GM04503 (cell line): ENCODE measurements at places on chromosomes 3 and 15.

DNA sequence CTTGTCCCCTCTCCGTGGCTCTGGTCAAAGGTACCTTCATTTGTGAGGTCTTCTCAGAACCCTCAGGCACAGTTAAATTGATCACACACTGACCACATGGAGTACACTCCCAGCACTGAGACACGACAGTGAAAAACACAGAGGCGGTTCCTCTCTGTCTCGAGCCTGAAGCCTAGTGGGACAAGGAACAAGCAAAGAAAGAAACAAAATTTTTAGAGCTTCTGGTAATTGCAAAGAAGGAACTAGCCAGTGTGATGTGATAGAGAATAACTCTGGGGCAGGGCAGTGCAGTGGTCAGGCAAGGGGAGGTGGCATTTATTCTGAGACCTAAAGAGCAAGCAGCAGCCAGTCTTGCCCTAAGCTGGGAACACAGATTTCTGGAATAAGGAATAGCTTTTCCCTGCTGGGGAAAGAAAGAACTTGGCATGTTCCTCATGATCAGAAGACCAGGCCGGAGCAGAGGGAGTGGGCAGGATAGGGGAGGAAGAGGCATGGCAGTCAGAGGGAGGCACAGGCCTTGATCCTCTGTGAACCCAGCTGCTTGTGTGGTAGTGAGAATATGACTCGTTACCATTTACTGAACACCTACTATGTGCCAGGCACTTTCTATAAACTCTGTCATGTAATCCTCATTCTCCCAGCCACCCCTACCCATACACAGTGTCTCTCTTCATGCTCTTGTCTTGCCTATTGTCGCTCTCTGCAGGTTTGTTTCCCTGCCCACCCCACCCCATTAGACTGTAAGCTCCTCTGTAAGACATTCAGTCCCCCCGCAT is 262.3 kb upstream of the HES1 start:
- DNase-seq, result no peak

DNA sequence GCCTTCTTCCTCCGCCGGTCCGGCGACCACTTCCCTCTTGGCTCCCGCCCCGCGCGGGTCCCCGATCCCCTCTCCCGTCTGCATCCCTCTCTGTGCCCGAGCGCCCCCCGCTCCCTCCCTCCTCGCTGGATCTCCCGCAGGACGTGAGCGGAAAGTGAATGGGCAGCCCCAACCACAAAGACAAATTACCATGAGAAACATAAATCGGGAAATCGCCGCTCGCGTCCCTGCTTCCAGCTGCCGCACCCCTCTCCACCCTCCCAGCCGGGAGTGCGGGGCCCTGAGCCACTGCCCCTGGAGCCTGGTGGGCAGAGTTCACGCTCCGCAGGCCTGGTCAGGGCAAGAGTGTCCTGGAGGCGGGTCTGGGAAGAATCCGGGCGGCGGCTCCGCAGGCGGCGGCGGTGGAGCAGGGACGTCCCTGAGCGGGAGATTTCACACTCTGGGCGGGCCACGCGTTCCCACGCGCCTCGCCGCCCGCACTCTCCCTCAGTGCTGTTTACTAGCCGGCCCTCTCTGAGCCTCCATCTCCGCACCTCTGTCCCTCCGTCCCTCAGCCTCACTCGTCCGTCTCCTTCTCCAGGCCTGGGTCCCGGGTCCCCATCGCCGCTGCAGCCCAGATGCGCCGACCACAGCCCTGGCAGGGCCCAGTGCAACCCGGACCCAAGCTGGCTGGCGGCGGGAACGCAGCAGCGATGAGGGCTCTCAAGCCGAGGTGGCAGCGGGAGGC is 835 bp downstream of the SEMA5B start:
- DNase-seq, result no peak

DNA sequence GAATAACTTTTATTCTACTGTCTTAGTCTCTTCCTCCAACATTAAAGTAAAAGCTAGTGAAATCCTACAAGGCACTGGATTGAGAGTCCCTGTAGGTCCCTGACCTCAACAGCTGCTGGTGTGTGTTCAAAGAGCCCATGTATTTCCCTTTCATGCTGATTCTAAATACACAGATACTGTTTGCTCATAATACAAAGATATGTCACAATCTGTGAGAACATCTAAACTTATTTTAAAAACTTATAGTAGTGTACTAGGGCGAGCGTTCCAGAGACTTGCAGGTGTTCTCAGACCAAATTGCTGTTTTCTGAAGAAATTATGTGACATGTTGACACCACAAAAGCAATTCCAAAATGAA is 145.9 kb upstream of the LIPC start:
- no peak for DNase-seq

DNA sequence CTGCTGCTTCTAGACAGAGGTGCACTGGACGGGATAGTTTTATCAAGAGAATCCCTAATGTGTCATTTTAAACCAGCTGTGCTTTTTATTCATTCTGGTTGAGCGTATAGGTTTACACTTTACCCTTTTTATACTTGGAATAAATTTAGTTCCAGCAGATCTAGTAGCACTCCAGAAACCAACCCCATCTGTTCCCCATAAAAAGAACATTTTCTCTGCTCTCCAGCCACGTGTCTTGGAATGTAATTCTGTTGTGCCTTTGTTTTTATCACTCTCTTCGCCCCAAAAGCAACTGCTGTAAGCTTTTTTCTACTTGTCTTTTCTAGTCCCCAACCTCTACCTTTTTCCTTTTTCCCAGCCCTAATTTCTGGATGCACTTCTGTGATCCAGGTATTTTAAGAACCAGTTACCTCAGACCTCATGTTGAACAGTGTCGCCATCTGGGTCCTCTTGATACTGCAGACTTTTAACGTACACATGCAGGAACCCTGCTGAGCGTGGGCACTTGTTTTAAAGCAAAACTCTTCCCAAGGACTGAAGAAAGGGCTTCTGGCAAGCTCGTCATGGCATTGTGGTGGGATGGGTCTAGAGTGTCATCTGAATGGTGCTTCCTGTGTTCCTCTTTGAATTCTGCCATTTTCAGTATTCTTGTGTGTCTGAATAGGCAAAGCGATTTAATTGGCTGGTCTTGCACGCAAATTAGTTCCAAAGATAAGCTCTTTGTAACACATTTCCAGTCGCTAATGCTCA is 5.7 kb upstream of the EXOG start:
- DNase-seq, result no peak

DNA sequence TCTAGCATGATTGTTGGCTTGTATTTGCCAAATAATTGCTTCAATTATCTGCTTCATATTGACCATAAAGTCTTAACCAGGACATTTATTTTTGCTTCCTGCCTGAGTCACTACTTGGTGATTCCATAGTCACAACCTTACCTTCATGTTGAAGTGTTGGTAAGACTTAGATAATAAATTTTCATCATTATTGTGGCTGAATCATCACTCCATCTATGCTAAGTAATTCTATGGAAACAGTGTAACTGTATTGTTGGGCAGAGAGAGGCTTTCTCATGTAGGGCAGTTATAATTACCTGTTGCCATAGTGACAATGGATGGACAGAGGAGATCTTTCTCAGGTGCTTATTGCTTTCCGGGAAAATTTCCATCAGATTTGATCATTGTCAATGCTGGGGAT is 330.7 kb upstream of the LRRC3B start:
- DNase-seq, result no peak

DNA sequence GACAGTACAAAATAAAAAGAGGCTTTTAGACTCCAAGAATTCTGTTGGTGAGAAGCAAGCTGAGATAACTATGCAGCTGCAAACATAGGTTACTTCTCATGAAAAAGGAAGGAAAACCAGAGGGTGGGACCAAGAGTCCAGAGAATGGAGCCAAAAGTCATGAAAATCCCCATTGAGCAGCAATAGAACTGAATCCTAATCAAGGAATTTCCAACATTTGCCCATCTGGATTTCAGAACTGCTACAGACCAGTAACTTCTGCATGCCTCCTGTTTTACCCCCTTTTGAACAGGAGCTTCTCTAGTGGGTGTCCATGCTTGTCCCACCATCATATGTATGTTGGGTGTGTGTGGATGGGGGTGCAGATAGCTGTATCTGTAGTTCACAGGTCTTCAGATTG is 33.6 kb upstream of the BNC1 start:
- DNase-seq, result no peak

DNA sequence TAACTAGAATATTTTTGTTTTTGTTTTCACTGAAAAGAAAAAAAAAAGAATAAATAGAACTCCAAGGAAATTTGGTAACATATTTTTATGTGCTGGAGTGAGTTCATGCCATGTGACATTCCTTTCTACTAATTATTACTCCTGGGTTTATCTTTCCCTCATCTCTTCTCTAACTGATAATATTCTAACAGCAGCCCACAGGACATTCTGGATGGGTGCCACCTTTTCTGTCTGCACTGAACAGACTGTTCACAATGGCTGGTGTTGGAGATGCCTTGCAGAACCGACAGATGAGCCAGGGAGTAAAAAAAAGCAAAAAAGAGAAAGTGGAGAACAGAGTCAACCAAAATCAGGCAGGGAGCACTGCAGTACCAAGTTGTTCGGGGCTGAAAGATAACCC is 151.3 kb downstream of the OR4M2 start:
- no peak for DNase-seq
